ENCODE measurements at places on chromosomes 1 and 21.
A peak's percentile ranks its signal among the peaks of the same experiment; 100 is the strongest.

GRCh38 chr21:43740497-43741156 lies 21.7 kb downstream of the PDXK start:
- peak; percentile 70 for DNase-seq

DNA sequence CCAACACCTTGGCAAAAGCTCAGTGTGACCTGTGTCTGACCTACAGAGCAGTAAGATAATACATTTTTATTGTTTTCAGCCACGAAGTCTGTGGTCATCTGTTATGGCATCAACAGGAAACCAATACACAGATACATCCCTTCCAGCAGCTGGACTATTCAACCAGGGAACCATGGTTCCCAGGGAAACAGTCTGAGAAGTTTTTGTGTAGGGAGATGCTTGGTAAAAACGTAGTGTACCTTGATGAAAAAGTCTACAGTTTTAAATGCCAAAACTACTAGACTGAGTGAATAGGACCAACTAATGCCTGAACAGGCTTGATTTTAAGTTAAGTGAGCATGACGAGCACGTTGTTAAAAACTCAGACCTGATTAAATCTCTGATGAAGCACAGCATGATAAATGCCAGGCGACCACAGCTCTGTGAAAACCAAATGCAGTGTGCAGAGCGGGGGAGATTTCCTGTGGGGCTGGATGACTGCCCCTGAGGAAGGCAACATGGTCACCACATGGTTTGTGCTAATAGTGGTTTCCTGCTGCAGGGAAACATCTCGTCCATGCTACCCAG lies 228.9 kb downstream of the TNR start:
- no peak for DNase-seq

GRCh38 chr1:172778456-172779455 lies 119.9 kb downstream of the FASLG start:
- DNase-seq: no peak

- DNase-seq: peak; percentile 48
Measured at GRCh38 chr1:25805863-25806225, 5.9 kb downstream of the SELENON start.

DNA sequence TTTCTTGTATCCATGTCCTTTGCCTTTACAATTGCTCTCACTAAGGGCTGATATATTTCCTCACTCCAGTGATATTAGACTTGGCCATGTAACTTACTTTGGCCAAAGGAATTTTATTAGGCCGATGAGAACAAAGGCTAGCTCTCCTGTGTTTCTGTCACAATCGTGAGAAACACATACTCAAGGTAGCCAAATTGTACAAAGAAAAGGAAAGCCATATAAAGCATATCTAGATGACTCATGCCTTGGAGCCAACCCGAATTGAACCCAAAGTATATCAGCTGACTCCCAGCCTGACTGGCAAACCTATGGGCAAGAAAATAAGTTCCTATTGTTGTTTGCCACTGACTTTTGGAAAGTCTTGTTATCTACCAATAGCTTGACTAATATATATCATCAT lies 371.7 kb upstream of the LRRC7 start:
- no peak for DNase-seq

- DNase-seq: no peak
Measured at GRCh38 chr1:31765516-31765915, 1.4 kb upstream of the ADGRB2 start.

GRCh38 chr1:219405531-219406331 lies 207.2 kb downstream of the ZC3H11B start:
- DNase-seq: no peak

GRCh38 chr1:182622901-182623528 lies 18.8 kb upstream of the RGS16 start:
- no peak for DNase-seq

DNA sequence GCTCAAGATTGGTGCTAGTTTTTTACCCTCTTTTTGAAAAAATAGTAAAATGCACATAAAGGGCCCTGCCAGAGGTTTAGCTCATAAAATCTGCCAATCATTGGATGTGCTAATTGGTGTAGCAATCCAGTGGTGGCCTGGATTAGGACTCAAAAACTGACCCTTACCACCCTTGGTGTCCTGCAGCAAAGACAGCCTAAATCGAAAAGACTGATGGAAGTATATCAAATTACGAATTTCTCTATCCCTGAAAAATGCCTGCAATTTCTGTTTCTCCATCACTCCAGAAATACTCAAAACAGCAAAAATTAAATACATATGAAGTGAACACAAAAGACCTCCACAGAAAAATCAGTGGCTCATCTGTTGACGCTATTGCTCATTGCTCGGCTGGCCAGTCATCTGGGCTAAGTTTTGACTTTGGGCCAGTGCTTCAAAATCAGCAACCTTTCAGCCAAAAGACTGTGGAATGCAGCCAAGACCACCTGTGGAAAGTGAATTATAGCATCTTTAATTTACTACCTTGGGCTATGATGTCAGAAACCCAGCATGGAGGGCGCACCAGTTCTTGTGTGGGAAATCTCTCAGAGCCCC lies 30.0 kb downstream of the WLS start:
- DNase-seq: peak; percentile 48

DNA sequence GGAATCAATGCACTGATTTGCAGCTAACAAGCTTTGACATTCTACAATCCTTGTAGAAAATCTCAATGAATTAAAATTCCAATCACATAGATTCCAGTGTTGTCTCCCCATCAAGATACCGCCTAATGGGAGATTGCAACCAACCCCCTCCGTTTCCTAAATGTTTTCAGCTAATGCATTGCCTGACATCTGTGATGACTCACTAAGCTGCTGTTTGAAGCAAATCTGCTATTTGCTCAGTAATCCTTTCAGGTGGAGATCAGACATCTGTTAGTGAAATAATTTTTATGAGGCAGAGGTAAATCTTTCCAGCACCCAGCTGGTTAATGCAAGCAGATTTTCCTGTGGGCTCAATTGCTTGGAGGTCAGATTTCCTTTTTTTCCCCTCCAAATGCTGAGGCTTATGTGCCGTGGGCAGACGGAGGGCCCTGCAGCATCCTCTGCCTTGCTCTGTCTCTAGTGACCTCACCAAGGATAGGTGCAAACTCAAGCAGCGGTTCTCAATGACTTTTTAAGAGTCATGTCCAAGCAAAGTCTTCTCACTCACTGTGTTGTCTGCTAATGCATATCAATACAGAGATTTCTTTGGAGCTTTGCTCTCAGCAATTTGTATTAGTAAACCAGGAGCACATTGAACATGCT lies 91.1 kb upstream of the RAB3GAP2 start:
- no peak for DNase-seq

DNA sequence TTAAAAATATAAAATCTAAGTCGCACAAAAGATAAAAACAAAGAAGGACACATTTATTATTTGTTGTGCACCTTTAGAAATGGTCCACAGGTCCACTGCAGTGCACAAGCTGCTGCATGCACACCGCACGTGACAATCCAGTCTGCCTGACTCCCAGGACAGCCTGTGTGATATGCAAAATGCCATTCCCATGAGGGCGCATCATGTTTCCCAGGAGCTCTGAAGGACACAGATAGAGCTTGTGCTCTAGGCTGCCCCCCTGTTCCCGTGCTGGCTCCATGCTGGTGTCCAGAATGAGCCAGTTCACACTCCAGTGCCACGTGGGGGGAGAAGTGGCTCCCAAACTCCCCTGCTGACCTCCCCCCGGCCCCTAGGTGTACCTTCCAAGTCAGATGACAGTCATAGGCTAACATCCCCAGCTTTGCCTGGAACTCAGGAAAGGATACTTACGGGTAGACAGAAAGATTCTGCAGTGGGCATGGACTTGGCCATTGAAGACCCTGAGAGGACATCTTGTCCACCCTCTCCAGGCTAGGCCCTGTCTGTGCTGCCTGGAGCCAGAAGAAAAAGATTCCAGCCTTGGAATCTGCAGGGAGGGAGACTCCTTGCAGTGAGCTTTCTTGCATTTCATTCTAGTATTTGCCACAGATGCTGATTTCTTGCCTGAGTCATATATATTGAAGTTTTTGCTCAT lies 26.3 kb downstream of the RAB7B start:
- DNase-seq: peak; percentile 67

GRCh38 chr1:226993814-226994585 lies 53.9 kb downstream of the COQ8A start:
- DNase-seq: no peak

DNA sequence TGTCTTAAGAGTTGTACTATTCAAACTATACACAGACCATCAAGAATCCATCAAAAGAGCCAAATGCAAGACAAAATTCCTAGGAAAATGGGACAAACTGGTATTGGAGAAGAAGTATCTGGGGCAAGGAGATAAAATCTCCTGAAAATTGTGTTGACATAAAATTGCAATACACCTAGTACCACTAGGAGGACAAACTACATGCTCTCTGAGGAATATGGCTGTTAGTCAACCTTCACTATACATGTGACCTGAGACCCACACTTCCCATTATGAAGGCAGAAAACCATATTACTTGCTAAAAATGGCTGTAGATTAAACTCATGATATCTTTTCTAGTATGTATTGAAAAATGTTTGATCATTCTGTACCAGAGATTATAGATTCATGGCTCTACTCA lies 30.0 kb downstream of the IRF2BP2 start:
- no peak for DNase-seq

GRCh38 chr1:31693231-31693630 lies 10.6 kb downstream of the COL16A1 start:
- DNase-seq: no peak

- no peak for DNase-seq
Measured at GRCh38 chr1:232574889-232575762, 54.8 kb downstream of the SIPA1L2 start.

GRCh38 chr1:218636548-218636947 lies 291.4 kb downstream of the TGFB2 start:
- DNase-seq: no peak

DNA sequence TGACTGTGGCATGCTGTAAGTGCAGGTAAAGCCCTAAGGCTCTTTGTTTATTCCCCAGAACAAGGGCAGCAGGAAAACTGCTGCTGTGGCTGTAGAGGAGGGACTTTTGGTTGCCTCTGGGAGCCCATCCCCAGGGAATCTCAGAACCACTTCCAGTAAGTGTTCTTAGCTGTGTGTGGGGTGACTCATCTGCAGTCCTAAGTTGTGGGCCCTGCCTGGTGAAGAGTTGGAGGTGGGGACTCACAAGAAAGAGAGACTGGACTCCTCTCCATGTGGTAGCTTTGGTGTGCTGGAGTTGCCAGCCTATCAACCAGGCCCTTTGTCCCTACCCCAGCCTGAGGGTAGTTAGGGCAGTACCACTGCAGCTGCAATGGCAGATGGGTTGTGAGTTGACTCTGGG lies 24.0 kb upstream of the DENND1B start:
- DNase-seq: peak; percentile 57

DNA sequence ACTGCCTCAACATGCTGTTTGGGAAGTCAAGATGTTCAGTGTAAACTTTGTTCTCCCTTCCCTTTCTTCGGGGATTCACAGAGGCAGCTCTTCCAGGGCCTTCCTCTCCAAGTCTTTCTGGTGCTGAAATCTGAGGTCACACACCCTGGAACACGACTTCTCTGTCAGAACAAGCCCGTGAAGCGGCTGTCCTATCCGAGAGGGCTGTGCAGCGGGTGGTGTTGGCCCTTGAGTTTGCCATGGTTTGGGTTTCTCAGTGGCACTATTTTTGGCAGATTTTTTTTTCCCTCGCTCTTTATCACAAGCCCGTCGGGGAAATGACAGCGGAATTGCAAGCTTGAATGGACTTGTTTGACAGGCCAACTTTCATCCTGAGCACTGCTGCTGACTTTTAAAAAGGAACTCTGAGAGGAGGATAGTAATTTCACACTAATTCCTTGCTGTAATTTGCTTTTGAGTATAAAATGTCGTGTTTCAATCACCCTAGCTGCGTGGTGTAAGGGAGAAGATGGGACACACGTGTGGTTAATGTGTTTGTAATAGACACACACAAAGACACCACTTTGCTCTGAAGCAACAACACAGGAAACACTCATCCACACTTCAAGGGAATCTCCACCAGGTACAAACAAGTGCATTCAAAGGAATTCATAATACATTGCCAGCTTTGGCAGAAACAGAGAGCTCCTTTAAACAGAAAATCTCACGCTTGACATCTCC lies 60.1 kb upstream of the TARBP1 start:
- DNase-seq: no peak

GRCh38 chr1:79982211-79982610 lies 975.7 kb upstream of the ADGRL4 start:
- peak; percentile 21 for DNase-seq

DNA sequence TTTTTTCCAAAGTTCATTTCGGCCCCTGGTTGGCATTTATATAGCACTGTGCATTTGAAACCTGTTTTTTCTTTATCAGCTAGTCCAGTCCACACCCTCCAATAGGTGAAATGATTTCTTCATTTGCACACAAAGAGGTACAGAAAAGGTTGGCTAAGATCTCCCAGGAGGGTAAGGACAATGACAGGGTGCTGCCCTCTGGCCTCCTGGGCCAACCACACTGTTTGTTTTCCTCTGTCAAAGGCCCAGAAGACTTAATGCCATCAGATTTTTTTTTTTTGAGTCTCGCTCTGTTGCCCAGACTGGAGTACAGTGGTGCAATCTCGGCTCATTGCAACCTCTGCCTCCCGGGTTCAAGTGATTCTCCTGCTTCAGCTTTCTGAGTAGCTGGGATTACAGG lies 70.1 kb upstream of the EFHD2 start:
- no peak for DNase-seq

DNA sequence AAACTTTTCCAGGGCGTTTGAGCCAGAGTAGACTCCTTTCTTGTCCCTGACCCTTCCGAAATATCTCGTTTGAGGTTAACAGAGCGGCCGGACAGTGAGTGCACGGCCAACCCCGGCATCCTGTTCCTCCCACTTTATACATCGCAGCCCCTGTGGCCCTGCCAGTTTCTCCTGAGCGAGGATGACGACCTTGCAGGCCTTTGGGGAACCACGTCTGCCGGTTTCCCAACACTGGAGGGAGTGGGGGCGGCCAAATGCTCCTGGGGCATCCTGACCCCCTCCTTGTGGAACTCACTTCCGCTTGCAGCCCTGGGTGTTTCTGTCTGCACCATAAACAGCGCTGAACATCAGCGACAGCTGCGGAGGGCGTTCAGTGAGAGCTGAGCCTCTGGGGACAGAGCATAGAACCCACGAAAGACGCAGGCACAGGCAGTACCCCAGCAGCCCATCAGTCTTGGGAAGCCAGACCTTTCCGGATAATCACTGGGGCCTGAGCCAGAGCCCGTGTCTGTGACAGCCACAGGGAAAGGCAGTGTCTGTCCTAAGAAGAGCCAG lies 4.8 kb upstream of the KCNAB2 start:
- no peak for DNase-seq

DNA sequence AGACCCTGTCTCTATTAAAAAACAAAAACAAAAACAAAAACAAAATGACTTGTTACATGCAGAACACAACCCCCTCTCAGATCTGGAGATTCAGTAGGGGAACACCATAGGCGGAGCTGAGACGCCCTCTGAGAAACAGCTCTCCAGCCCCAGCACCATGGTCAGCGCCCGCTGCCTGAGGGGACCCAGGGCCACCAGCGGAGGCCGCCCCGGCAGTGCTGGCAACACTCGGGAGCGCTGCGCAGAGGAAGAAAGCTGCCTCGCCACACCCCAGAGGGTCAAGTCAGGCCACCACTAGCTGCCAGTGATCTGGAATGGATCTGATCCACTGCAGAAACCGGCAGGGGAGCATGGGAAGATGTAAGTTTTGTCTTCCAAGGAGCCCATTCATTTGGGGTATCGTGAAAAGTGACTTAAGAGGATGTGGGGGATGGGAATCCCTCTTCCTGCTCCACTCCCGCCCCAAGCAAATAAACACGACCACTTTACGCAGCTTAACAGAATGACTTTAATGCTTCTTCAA lies 3.1 kb downstream of the ACTA1 start:
- DNase-seq: peak; percentile 74

All from AG08396 (cell line).